Progenitor cell of endocrine pancreas (in vitro differentiated cells): ENCODE measurements at places on chromosomes 1 and 21. TPM values are rescaled to one million over a fixed set of nuclear protein-coding genes. Genes with fewer than 3 reads are reported as not detected.

Gene CGN
- total RNA-seq: 127 and 128 TPM in 2 replicates

Gene E2F2
- 7.8 and 9.7 TPM in 2 replicates for total RNA-seq

DNA sequence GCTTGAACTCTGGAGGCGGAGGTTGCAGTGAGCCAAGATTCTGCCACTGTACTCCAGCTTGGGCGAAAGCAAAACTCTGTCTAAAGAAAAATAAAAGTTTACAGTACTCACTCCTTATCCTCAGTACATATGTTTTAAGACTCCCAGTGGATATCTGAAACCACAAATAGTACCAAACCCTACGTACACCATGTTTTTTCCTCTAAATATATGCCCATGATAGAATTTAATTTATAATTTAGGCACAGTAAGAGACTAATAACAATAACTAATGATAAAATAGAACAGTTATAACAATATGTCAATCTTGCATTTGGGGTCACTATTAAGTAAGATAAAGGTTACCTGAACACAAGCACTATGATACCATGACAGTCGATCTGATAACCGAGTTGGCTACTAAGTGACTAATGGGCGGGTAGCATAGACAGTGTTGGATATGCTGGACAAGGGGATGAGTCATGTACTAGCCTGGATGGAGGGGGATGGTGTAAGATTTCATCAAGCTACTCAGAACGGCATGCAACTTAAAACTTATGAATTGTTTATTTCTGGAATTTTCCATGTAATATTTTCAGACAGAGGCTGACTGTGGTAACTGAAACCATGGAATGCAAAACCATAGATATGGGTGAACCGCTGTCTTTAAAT lies 43.7 kb downstream of the ST7L start:
- no peak overlapping the region for H3K27ac ChIP-seq
- no peaks in the 10 kb centered on the region for H3K4me1 ChIP-seq
- H3K36me3 ChIP-seq: peaks cover 19% of the 10 kb centered on the region
- no peak overlapping the region for H3K4me3 ChIP-seq
- no peaks in the 10 kb centered on the region for H3K27me3 ChIP-seq

DNA sequence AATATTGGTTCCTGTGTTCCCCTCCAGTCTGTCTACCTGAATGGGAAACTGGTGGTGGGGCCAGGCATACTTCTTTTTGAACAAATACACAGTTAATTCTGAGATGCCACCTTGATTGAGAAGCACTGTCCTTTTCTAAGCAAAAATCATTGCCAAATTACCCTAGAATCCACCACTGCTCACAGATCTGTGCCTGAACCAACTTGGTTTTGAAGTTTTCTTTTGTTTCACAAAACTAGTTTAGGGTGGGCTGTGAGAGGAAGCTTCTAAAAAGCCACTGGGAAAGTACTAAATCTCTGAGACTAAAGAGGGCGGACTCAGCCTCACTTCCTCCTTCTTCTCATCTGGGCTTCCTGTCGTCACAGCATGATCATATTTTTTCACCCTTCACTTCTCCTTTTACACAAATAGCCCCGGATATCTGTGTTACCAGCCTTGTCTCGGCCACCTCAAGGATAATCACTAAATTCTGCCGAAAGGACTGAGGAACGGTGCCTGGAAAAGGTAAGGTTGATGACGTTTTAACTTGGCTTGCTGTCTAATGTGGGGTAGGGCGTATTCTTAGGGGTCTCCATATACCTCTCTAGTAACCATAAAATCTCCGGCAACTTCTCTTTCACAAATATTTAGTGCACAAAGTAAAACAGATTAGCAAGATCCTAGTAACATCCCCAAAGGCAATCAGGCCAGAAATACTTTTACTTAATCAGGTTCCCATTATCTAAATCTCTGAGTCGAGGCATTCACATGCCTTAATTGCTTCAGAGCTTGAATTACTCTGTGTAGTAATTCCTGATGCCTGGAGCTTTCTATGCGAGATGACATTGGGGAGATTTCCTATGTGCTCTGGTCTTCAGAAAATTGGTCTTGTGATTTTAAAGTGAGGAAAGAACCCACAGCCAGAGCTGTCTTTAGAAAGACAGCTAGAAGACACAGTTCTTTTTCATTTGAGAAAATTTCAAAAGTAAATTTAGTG lies at the start of gene CD53:
Gene CD53, plus strand, starts transcription at position 404 of the 976 bp plus-strand sequence. CDS start 18,261 bp downstream, outside the sequence.
- H3K4me3 ChIP-seq: no peak within 1 kb of the TSS
- no peaks in the 10 kb centered on the region for H3K27me3 ChIP-seq
- no peaks in the 10 kb centered on the region for H3K36me3 ChIP-seq
- H3K27ac ChIP-seq: no peak within 1 kb of the TSS
